Sigmoid colon (tissue), 7 donors: ENCODE measurements at places on chromosomes 4 and X. TPM values are rescaled to one million over a fixed set of nuclear protein-coding genes. Genes with fewer than 3 reads are reported as not detected.

Gene MED28
- total RNA-seq: 17.1 TPM

Gene HTN3
- total RNA-seq: not detected

Gene HSPA4L
- total RNA-seq: 4.3 TPM

Gene AMER1
- 7.5 TPM for total RNA-seq

Gene PDLIM3
- 568 TPM for total RNA-seq

Gene NAA15
- total RNA-seq: 40.3 TPM

Gene NMU
- 2.5 TPM for total RNA-seq

Gene GPR34
- total RNA-seq: 22.8 TPM

Gene FMR1NB
- total RNA-seq: not detected

Gene IL2
- total RNA-seq: not detected

Gene RIBC1
- 0.82 TPM for total RNA-seq

- DNase-seq: no peak
Observed at GRCh38 chrX:149506349-149506748, 1.2 kb upstream of the IDS start.

DNA sequence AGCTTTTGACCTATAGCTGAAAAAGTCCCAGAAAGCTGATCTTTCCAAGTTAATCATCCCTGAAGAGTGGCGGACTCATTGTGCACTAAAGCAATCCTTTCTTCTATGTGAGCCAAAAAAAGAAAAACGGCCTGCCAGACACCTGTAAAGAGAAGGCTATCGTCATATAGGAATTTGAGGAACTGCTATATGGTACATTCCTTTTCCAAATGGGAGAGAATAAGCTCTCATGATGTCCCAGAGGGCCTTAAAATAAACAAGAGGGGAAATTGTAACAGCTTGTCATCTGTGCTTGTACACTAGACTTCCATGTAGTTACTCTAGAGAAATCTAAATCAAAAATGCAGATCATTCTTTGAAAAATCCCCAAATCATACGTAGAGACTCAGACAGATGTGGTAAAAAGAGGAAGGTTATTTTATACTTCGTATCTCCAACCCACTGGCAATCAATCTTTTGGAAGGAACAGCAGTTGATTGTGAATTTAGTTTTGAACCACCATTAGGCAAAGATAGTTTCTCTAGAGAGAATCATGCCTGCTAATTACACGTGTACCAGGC, 26.1 kb downstream of the GPR174 start:
- no peak for DNase-seq

DNA sequence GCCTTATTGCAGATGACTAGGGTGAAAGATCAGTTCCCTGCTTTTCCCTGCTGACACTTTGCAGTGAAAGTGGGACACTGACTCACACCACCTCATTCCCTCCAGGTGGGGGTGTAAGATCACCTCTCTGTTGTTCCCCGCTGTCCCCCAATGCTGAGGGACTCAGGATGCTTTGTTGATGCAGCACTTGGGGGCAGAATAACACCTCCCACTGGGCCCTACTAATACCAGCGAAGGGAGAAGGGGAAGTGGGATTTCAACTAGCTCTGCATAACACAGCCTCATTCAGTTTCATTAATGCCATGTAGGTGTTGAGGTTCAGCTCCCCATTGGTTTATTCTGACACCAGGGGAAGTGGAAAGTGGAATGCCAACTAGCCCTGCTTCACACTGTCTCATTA, 43.6 kb upstream of the IL1RAPL2 start:
- no peak for DNase-seq

- DNase-seq: no peak
Observed at GRCh38 chr4:114012749-114013148, 33.3 kb upstream of the ARSJ start.

DNA sequence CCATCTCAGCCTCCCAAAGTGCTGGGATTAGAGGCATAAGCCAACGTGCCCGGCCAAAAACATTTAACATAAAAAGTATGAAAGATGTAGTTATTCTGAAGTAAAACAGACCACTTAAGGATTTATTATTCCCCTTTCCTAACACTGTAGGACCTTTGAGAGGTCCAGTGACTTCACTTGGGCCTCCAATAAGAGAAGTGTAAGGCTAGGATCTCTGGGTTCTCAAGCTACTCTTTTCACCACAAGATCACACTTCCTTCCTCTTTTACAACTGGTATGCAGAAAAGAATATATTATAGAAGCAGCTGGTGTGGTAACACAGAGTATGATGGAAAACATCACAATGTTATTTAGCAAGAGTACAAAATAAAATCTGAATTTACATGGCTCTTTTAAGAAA, 30.2 kb upstream of the CCNG2 start:
- no peak for DNase-seq

GRCh38 chr4:139633195-139633594, 32.4 kb upstream of the MGST2 start:
- no peak for DNase-seq

- no peak for DNase-seq
Observed at GRCh38 chr4:15035159-15035558, 32.9 kb downstream of the CPEB2 start.

DNA sequence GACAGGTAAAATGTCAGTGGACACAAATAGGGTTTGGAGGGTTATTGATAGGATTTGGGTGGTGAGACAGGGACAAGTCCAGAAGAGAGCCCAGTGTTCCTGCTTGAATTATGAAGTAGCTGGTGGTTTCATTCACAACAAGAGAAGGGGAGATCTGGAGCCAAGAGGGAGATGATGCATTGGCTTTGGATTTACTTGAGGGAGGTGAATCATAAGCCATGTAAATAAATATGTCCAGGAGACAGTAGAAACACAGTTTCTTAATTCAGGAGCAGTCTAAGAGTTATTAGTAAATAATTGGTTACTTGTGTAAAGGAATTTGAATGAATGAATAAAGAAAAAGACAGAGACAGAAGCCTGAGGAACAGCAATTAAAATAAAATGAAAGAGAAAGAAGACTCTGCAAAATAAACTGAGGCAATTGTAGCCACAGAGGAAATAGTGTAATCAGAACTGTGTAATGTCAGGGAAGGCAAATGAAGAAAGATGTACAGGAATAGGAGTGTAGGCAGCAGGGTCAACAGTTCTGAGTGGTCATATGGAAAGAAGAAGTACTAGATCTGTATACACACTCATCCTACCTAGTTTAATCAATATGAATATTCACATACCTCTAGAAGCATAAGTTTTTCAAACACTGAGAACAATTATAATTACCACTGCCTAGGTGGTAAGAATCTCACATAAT, 50.2 kb upstream of the CXCL8 start:
- DNase-seq: no peak

GRCh38 chr4:88819818-88820697, 122.4 kb upstream of the NAP1L5 start:
- DNase-seq: no peak

GRCh38 chr4:154709550-154709949, 34.2 kb upstream of the LRAT start:
- DNase-seq: no peak

DNA sequence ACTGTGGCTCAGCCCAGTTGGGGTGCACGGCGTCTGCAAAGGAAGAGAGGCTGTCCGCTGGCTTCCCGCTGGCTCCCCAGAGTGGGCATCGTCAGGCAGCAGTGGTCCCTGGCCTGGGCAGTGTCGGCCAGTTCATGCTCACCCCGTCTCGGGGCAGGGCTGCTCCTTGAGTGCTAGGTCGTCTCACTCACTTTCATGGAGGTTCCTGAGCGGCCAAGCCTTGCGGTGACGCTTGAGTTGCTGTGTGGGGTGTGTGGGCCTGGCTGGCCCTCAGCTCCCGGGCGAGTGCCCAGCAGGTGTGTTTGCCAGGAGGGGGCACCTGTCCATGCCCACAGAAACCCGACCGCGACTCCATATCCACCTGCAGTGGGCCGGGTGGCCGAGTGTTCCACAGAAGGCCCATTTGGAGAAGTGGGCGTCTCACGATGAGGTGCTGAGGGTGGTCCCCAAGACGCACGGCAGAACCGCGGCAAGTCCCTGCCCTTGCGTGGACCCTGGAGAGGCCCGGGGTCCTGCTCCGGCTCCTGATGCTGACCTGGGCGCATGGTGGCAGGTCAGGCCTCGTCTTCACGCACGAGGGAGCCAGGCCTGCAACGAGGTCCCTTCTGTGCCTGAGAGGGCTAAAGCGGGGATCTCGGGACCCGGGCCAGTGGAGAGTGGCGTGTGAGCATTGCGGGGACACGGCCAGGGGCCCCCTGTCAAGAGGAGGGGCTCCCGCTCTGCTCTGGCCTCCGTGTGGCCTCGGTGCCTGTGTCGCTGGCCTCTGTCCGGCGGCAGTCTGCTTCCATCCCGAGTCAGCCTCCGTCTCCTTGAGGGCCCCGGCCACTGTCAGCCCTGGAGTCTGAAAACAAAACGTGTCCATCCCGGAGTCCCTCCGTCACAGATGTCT, 18.5 kb upstream of the UVSSA start:
- DNase-seq: no peak

- DNase-seq: no peak
Observed at GRCh38 chr4:42927946-42928345, 35.4 kb downstream of the GRXCR1 start.

DNA sequence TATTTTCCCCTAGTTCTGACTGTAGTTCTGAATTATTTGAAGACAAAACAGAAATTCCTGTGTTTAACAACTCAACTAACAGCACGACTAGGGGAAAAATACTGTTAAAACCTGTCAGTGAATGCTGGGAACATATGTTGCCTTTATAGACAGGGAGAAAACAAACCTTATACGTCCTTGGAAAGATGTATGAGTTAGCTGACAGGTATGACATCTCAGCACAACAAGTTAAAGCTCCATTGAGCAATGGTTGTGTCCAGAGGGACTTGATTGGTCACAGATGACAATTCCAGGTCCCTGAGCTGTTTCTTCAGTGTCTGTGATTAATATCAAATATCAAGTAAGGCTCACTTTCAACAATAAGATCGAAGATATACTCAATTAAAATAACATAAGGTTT, 58.2 kb upstream of the DDIT4L start:
- no peak for DNase-seq

- no peak for DNase-seq
Observed at GRCh38 chr4:128255906-128256305, 31.7 kb downstream of the PGRMC2 start.

- DNase-seq: no peak
Observed at GRCh38 chrX:80578517-80579105, 158.4 kb downstream of the TENT5D start.

DNA sequence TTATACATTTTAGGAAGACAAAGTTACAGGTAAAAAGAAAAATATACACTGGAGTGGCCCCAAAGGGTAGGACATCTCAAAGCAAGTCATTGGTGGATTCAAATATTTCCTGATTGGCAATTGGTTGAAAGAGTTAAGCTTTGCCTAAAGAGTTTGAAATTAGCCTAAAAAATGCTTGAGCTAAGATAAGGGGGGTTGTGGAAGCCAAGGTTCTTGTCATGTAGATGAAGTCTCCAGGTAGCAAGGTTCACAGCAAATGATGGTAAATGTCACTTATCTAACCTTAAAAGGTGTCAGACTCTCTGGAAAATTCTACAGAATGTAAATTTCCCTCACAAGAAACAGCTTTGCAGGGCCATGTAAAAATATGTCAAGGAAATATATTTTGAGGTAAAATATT, 596.7 kb downstream of the FAT4 start:
- DNase-seq: no peak

DNA sequence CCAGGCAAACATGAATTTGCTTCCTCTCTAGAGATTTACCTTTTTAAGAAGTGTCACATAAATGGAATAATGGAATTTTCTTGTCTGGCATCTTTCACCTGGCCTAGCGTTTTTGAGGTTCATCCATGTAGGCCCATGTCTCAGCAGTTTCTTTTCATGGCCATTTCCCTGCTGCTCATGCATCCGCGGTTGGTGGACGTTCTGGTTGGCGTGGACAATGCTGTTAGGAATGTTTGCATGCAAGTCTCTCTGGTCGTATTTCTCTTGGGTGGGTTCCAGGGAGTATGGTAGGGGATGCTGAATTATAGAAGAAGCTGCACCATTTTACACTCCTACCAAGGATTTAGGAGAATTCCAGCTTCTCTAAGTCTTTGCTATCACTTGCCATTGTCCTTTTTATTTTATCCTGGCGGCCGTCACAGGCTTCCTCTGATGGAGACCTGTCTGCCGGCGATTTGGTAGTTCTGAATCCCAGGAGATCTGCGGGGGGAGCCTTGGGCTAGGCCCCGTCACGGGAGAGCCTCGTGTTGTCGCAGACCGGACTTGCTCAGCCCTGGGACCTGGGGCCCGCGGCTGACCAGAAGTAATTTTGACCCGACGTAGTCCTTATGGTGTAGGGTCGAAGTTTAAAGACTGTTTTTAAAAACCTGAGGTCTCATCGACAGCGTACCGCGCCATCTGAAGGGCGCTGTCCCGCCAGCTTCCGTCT, 56.9 kb upstream of the TADA2B start:
- DNase-seq: peak; percentile 78

DNA sequence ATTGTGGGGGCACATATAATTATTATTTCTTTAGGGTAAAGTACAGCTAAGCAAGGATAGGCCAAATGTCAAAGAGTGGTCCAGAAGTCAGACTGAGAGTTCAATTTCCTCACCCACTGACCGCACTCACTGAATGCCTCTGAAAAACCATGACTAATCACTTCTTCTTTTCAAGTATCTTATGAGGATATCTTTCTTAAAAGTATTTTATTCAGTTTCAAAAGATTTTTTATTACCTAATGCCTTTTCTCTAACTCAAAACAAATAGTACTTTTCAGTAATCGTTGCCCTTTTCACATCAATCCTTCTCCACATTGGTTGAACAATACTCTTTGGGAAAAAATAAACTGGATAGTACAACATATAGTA, 61.7 kb upstream of the CAMK2D start:
- DNase-seq: no peak

DNA sequence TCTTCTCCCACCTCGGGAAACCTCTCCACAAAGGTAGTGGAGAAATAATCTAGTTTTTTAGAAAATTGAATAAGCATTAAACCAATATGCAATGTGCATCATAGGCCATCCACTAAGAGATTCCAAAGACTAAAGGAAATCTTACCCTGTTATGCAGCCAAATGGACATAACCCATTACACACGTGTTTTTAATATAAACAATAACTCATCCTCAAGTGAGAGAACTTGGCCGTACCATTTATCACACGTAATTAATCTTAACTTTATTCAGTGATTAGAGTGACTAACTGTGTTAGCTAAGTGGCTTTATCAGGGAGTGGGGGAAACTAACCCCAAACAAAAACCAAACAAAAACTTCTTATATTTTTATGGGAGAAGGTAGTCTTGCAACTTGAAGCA, 57.8 kb downstream of the AFM start:
- no peak for DNase-seq

GRCh38 chrX:99719140-99719539, 690.9 kb downstream of the PCDH19 start:
- no peak for DNase-seq

- peak; percentile 33 for DNase-seq
Observed at GRCh38 chr4:513327-513726, 14.3 kb downstream of the PIGG start.

DNA sequence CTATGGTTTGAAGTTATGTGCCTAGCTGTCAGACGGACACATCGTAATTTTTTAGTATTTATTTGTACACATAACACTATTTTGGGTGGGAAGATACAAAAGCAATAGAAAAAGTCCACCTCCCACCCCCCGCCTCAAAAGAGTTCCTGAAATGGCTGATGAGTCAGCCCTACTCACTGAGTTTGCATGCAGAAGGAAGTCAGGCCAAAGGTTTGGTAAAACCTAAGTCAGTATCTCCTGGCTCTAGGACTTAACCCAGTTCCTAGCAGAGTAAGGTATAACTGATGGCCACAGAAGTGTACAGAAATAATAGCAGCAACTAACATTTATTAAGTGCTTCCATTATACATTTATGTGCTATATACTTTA, 2.9 kb upstream of the KLHL2 start:
- DNase-seq: no peak
